ENCODE measurements at places on chromosomes 12 and 14.

- DNase-seq: no peak
Measured at GRCh38 chr14:32993921-32994320, 55.2 kb downstream of the NPAS3 start.

DNA sequence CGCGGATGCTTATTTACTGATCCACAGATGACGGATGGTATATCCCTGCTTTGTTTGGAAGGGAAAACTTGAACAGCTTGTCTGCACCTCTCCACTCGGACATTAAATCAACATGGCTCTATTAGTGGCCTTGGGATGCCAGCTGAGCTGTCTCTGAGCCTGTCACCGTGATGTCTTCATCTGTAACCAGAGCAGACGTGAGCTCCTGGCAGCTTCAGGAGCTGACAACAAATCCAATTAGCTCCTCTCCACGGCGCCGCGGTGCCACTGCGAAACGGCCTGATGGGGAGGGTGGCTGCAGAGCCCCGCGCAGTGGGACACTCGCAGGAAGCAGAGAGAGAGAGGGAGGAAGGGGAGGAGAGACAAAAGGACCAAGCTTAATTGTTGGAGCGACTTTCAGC, 112.3 kb downstream of the PAPOLA start:
- no peak for DNase-seq

- no peak for DNase-seq
Measured at GRCh38 chr12:3380200-3381043, 110.6 kb upstream of the PRMT8 start.

DNA sequence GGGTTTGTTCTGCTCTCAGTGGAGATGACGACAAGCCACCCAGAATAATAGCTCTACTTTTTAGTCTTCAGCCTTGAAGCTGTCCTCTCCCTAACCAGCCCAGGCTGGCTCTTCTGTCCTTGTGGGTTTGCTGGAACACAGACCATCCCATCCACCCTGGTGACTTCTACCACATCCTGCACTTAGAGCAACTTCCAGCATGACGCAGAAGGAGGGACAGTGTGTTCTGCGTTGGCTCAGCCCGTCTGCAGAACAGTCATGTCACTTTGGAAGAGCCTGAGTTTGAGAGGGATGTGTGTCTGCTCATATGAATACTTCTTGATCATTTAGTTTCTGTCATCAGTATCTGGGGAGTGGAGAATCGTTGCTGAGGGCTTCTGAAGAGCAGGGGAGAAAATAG, 198.0 kb downstream of the CACNA1C start:
- no peak for DNase-seq

GRCh38 chr12:40650038-40650704, 42.1 kb upstream of the CNTN1 start:
- DNase-seq: no peak

DNA sequence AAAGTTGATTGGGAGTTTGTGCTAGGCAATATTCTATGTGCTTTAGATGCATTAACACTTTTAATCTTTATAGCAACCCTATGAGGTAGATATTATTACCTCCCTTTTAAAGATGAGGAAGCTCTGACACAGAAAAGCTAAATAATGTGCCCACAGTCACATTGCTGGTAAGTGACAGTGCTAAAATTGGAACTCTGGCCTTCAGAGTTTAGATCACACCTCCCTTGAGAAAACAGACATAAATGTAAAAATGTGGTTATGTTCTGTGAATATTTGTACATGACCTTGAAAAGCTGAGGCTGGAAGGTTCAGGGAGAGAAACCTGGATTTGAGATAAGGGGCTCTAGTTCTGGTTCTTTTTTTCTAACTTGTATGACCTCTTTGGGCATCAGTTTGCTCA, 1.9 kb downstream of the ABHD4 start:
- no peak for DNase-seq

DNA sequence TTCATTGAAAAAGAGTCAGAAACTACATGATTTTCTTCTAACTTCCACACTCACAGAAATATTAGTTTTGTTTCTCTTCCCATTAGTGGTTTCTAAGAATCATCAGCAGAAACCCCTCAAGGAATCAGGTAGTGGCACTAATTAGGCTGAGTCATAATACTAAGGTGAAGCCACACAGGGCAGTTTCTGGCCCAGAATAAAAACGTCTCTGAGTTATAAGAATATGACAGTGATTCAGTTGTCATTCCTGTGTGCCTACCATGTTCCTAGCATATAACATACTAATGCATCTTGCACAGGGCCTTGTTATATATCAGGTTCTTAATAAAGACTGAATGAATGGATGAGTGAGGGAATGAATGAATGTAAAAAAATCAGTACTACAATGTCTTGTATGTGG, 206.0 kb upstream of the PLEKHG7 start:
- no peak for DNase-seq

DNA sequence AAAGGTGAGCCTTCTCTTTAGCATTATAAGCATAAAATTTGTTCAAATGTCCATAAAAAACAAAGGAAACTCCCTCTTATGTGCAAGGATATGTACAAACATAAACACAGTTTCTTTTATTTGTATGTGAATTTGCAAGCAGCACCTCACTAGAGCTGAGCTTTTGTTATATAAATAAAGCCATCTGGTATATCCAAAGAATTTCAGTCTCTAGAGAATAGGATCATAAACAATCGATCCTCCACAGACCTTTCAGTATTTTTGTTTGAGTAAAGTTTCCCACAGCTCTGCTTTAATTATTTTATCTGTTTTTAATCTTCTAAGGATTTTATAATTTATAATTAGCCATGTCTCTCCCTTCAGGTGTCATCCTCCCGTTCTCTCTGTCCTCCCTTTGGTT, 89.2 kb downstream of the OTOGL start:
- DNase-seq: no peak

DNA sequence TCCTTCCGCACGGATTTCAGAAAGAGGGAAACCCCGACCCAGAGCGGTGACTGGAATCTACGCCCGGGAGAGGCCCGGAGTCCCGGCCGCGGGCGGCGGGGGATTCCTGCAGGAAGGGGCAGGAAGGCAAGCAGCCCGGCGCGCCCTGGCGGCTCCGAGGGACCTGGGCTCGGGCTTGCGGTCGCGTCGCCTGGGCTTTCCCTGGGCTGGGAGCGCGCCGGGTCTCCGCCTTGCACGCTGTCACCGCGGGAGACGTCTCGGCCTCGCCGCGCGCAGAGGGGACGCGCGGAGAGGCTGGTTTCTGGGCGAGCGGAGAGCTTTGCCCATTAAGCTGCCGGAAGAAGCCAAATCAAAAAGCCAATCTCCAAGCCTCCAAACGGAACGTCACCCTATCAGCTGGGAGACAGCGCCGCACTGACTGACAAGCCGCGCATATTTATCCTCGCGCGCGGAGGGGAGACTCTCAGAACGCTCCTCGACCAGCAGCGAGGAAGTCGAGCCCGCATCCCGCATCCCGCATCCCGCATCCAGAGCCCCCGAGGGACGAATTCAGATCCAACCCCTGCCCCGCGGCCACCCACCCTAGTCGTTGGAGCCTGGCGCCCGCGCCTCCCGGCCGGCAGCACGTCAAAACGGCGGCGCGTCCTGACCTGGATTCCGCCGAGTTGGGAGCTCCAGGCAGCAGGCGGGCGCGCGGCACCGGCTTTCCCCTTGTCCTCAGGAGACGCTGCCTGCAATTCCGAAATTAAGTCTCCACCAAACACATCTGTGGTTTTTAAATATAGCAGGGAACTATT, at the start of gene SLC8A3:
SLC8A3 (minus strand) TSS at position 293 of the 797 bp plus-strand sequence. CDS start 20,529 bp downstream, outside the sequence.
- no peak for DNase-seq

DNA sequence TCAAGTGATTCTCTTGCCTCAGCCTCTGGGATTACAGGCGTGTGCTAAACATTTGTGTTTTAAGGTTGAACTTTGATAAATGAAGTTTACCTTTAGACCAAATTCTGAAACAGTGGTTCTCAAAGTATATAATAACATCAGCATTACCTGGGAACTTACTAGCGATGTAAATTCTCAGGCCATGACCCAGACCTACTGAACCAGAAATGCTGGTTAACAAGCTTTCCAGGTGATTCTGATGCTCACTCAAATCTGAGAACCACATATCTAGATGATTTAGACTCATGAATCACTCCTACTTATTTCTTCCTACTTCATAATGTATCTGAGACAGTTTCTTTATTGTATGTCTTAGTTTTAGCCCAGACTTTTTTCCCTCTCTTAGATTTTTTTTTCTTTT, 43.6 kb downstream of the RAD51B start:
- DNase-seq: no peak

GRCh38 chr14:100261621-100262020, 22.7 kb downstream of the YY1 start:
- no peak for DNase-seq

- DNase-seq: no peak
Measured at GRCh38 chr14:70108419-70108818, 80.3 kb downstream of the SLC8A3 start.

GRCh38 chr14:75182821-75183220, 6.4 kb upstream of the TMED10 start:
- DNase-seq: no peak

GRCh38 chr12:20808521-20808920, 2.0 kb upstream of the SLCO1B3 start:
- DNase-seq: no peak

DNA sequence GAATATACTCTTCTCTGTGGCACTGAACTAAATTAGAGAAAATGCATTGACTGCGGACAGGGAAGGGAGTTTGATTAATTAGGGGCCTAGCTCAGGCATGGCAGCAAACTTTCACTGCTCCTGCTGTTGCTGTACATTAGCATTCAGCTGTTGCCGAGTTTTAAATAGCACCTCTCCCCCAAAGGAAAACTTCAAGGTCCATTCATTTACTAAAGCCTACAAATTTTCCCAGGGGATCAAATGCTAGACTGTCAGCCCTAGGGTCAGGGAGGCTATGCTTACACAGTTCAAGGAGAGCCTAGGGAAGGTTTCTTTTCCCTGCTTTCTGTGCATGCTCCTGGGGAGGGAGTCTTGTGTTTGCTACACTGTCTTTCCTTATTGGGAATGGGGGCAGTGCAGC, 60.0 kb upstream of the GZMB start:
- DNase-seq: no peak

- DNase-seq: no peak
Measured at GRCh38 chr14:68011406-68012028, 191.9 kb downstream of the RAD51B start.

GRCh38 chr14:63032641-63033040, 12.6 kb downstream of the KCNH5 start:
- no peak for DNase-seq

DNA sequence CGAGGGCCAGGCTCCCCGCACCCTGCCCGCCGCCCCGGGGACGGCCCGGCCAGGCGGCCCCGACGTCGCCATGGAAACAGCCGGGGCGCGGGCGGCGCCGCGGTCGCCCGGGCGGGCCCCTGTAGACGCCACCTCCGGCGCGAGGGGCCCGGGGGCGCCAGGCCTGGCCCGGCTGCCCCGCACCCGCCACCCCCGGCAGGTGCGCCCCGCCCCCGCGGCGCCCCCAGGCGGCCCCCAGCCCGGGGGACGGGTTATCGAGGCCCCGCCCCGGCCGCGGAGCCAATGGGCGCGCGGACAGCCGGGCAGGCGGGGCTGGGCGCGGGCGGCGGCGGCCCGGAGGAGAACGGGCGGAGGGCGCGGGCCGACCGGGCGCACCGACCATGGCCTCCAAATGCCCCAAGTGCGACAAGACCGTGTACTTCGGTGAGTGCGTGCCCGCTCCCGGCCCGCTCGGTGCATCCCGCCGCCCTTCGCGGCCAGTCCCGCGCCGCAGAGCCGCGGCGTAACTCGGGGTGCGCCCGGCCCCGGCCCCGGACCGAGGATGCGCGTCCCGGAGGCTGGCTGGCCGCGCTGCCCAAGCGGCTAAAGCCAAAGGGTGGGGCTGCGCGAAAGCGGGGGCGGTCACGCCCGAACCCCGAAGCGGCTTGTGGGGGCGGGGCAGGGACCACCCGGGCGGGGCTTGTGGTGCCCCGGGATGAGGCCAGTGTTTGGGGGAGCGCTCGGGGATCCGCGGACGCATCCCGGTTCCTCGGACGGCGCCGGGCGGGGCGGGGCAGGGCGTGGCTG, at the start of gene CRIP2:
CRIP2 (plus strand) TSS at position 339 of the 786 bp plus-strand sequence; CDS start at position 381, 42 bp downstream.
- DNase-seq: peak; percentile 77

DNA sequence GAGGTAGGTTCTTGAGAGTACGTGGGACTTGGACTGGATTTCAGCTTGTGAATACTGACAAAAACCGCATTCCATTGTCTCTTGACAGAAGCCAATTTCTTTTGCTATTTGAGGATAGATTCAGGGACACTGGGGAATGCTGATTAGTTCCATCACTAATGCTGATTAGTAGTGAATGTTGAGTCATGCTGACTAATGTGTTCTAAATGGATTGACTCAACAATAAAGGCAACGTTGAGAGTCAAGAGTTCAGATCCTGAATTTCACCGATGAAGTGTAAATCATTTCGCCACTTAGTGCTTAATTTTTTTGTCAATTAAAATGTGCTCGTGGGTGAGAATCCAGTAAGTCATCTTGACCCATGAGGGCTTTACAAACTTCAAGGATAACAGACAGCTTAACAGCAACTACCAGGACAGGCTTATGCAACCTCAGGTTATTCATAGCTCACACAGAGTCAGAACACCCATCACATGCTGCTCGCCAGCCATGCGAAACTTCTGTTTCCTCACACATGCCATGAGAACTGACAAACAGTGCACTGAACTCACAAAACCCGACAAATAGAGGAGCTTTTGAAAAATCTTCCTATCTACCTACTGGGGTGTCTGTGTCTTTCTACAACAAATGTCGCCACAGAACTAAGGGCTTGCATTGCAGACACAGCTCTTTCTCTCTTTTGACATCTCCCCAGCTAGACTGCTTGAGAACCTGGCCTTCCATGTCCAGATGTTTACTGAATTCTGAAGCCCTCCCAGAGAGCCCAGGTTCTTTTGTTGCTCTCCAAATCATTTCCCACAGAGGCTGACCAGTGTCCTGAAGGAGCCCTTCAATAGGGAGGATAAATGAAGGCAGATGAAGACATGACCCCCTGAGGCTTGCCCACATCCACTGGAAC, 316.4 kb downstream of the ZFP36L1 start:
- DNase-seq: peak; percentile 42

DNA sequence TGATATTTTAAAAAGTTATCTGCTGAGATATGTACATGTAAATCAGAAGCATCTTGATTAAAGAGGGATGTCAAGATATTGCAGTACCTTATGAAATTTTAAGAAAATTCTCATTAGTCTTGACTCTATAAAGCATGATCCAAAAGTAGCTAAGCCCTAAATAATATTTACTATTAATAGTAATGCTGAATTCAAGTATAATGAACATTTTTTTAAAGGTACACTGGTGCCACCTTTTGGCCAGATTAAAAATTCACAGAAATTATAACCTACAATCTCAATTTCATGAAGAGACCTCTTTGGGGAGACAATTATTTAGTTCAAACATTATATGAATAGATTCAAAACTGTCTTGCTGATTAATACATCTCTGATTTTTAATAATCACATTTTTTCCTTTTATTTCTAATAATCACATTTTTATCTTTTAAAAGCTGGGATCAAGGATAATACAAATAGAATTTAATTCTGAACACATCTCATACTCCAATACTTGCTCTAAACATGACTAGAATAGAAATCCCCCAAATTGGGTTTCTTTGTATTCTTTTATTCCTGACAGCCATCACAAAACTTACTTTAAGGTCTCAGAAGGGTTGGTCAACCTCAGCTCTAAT, 13.4 kb downstream of the AKAP5 start:
- DNase-seq: no peak
